ENCODE measurements at places on chromosomes 7 and 10. TPM values are rescaled to one million over a fixed set of nuclear protein-coding genes. Genes with fewer than 3 reads are reported as not detected.

The GLI3 gene
- 9.2 TPM for total RNA-seq

The PRLHR gene
- not detected for total RNA-seq

The CALY gene
- total RNA-seq, result 0.57 TPM

The SLC16A9 gene
- total RNA-seq, result 30.6 TPM

The ITPRID1 gene
- total RNA-seq, result not detected

The OR2A5 gene
- total RNA-seq, result not detected

The TRPV5 gene
- total RNA-seq, result not detected

GRCh38 chr7:4631380-4632179 is 50.5 kb upstream of the FOXK1 start:
- no peaks in the 10 kb centered on the region for H3K27me3 ChIP-seq
- no peak overlapping the region for H3K27ac ChIP-seq
- H3K4me3 ChIP-seq, result no peak overlapping the region
- peak; percentile 65 for DNase-seq
- no peaks in the 10 kb centered on the region for H3K4me1 ChIP-seq

GRCh38 chr10:52121688-52122087 is 192.4 kb upstream of the DKK1 start:
- no peaks in the 10 kb centered on the region for H3K27me3 ChIP-seq
- no peak overlapping the region for H3K4me3 ChIP-seq
- no peak for DNase-seq
- no peaks in the 10 kb centered on the region for H3K4me1 ChIP-seq
- no peaks in the 10 kb centered on the region for H3K36me3 ChIP-seq

GRCh38 chr7:157479326-157479725 is 142.5 kb downstream of the DNAJB6 start:
- no peak overlapping the region for H3K4me3 ChIP-seq
- peak; percentile 59 for DNase-seq
- peaks cover 5% of the 10 kb centered on the region for H3K27me3 ChIP-seq
- H3K4me1 ChIP-seq, result no peaks in the 10 kb centered on the region

- no peak overlapping the region for H3K27ac ChIP-seq
- H3K4me3 ChIP-seq, result no peak overlapping the region
- H3K36me3 ChIP-seq, result no peaks in the 10 kb centered on the region
- no peaks in the 10 kb centered on the region for H3K4me1 ChIP-seq
- no peak for DNase-seq
- H3K27me3 ChIP-seq, result no peaks in the 10 kb centered on the region
These were observed 338.5 kb downstream of the SEMA3D start for GRCh38 chr7:84848219-84848973.

DNA sequence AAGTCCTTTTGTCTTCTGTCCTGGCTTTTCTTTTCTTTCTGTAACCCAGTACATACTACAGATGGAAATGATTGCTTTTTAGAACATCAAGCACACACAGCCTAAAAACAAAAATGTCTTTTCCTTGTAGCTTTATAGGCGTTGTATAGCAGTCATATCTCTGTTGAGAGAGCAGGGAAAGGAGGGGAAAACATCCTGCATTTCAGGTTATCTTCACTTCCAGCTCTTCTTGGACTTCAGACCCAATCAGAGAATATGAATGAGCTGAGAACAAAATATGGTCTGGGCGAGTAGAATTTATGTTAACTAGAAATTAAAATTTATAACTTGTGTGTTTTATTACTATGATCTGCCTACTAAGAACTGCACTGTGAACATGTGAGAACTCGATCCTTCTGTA is 14.7 kb downstream of the TMEM60 start:
- no peak overlapping the region for H3K27ac ChIP-seq
- no peak for DNase-seq
- H3K4me3 ChIP-seq, result no peak overlapping the region
- no peaks in the 10 kb centered on the region for H3K4me1 ChIP-seq
- H3K27me3 ChIP-seq, result no peaks in the 10 kb centered on the region
- H3K36me3 ChIP-seq, result no peaks in the 10 kb centered on the region

GRCh38 chr7:26440233-26441001 is 148.8 kb downstream of the SNX10 start:
- DNase-seq, result no peak
- H3K27ac ChIP-seq, result no peak overlapping the region
- no peak overlapping the region for H3K4me3 ChIP-seq
- no peaks in the 10 kb centered on the region for H3K27me3 ChIP-seq
- H3K36me3 ChIP-seq, result no peaks in the 10 kb centered on the region

GRCh38 chr10:105262666-105263065 is 621.6 kb downstream of the SORCS3 start:
- no peak overlapping the region for H3K27ac ChIP-seq
- H3K36me3 ChIP-seq, result no peaks in the 10 kb centered on the region
- H3K4me3 ChIP-seq, result no peak overlapping the region
- no peaks in the 10 kb centered on the region for H3K4me1 ChIP-seq
- no peak for DNase-seq

- H3K4me3 ChIP-seq, result no peak overlapping the region
- H3K27ac ChIP-seq, result no peak overlapping the region
- DNase-seq, result no peak
- no peaks in the 10 kb centered on the region for H3K27me3 ChIP-seq
- no peaks in the 10 kb centered on the region for H3K4me1 ChIP-seq
These were observed 146.1 kb upstream of the TCF7L2 start for GRCh38 chr10:112803961-112804401.

GRCh38 chr7:16431646-16432424 is 10.5 kb upstream of the CRPPA start:
- no peaks in the 10 kb centered on the region for H3K36me3 ChIP-seq
- no peak for DNase-seq
- no peak overlapping the region for H3K27ac ChIP-seq
- no peaks in the 10 kb centered on the region for H3K27me3 ChIP-seq
- no peak overlapping the region for H3K4me3 ChIP-seq

DNA sequence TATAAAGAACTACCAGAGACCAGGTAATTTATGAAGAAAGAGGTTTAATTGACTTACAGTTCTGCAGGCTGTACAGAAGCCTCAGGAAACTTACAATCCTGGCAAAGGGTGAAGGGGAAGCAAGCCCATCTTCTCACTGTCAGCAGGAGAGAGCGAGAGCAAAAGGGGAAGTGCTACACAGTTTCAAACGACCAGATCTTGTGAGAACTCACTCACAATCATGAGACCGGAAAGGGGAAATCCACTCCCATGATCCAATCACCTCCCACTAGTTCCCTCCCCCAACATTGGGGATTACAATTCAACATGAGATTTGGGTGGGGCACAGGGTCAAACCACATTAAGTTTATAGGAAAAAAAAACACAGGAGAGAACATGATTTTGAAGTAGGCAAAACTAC is 222.1 kb upstream of the SHH start:
- H3K4me3 ChIP-seq, result no peak overlapping the region
- no peaks in the 10 kb centered on the region for H3K4me1 ChIP-seq
- H3K36me3 ChIP-seq, result no peaks in the 10 kb centered on the region
- H3K27ac ChIP-seq, result no peak overlapping the region
- no peak for DNase-seq

- peaks cover 18% of the 10 kb centered on the region for H3K4me1 ChIP-seq
- peak; percentile 99 for DNase-seq
- peak within 1 kb of the TSS; percentile 89 for H3K27ac ChIP-seq
- H3K27me3 ChIP-seq, result no peaks in the 10 kb centered on the region
- peaks cover 24% of the 10 kb centered on the region for H3K36me3 ChIP-seq
These were observed at the start of gene DAGLB for GRCh38 chr7:6447581-6448199. TSS of gene DAGLB (minus strand) at chr7:6447954. CDS start at chr7:6447842, 112 bp downstream.

GRCh38 chr7:3439333-3440030 is 138.4 kb downstream of the SDK1 start:
- no peak overlapping the region for H3K4me3 ChIP-seq
- no peak for DNase-seq
- H3K27ac ChIP-seq, result no peak overlapping the region
- H3K36me3 ChIP-seq, result no peaks in the 10 kb centered on the region
- no peaks in the 10 kb centered on the region for H3K27me3 ChIP-seq
- no peaks in the 10 kb centered on the region for H3K4me1 ChIP-seq

GRCh38 chr10:52359441-52359840 is 45.4 kb downstream of the DKK1 start:
- no peaks in the 10 kb centered on the region for H3K4me1 ChIP-seq
- no peaks in the 10 kb centered on the region for H3K27me3 ChIP-seq
- no peaks in the 10 kb centered on the region for H3K36me3 ChIP-seq
- H3K4me3 ChIP-seq, result no peak overlapping the region

DNA sequence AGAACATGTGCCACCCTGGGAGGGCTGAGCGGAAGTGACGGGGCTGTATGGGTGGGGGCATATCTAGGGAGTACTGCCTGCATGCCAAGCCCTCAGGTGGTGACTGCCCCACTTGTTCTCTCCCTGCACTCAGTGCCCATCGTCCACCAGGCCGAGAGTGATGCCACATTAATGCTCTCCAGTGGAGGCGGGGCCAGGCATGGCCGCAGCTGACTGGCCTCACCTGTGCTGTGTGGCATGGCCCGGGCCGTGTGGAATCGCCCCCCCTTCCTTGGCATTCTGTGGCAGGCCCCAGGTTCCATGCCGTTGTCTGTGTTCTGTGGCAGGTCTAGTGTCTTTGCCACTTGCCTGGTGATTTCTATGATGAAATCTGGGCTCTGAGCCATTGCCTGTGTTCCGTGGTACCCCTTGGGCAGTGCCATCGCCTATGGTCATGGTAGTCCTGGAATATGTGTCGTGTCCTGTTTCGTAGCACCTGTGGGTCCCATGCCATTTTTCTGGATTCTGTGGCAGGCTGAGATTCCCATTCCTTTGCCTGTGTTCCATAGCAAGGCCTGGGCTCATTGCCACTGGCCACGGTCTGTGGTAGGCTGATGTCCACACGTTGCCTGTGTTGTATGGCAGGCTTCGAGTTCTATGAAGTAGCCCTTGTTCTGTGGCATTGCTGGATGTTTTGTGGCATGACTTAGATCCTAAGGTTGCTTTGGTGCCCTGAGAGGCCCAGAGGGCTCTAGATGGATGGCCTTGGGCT is 8.9 kb downstream of the FLNC start:
- H3K36me3 ChIP-seq, result no peaks in the 10 kb centered on the region
- no peak overlapping the region for H3K4me3 ChIP-seq
- no peaks in the 10 kb centered on the region for H3K27me3 ChIP-seq
- no peak overlapping the region for H3K27ac ChIP-seq
- DNase-seq, result no peak

DNA sequence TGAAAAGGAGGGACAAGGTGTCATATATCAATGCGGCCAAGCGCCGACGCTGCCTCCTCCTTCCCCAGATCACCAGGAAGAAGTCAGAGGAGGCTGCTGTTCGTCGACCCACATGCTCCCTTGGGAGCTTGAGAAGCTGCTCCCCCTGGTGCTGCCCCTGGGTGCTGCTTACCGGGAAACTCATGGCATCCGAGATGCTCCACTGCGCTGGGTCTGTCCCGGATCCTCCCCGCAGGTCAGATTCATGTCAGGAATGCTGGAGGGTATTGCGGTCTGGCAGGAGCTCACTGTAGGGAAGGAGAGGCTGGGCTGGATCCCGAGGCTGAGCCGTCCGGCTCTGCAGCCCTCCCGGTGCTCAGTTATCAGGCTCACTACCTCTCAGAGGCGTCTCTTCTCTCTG is 123.7 kb upstream of the FAM20C start:
- no peak overlapping the region for H3K27ac ChIP-seq
- no peaks in the 10 kb centered on the region for H3K27me3 ChIP-seq
- no peak overlapping the region for H3K4me3 ChIP-seq
- H3K4me1 ChIP-seq, result peaks cover 4% of the 10 kb centered on the region
- DNase-seq, result peak; percentile 54
- no peaks in the 10 kb centered on the region for H3K36me3 ChIP-seq

DNA sequence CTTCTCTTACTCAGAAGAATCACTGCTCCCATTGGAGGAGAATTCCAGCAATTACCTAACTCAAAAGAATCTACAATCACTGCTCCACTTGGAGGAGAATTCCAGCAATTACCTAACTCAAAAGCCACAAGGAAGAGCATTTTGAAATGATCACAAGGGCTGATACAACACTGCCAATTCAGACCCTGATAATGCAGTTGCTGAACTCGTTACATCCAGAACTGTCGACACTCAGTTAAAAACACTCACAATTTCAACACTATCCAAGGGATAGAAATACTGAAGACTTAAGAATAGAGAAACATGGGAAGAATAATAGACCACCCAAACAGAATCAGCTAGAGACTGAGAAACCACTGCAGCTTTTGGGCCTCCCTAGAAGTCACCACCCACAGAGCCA is 27.8 kb downstream of the AFAP1L2 start:
- H3K36me3 ChIP-seq, result peaks cover 4% of the 10 kb centered on the region
- H3K27ac ChIP-seq, result peak overlapping the region; percentile 40
- H3K27me3 ChIP-seq, result no peaks in the 10 kb centered on the region

GRCh38 chr10:133239990-133240389 is 2.3 kb downstream of the VENTX start:
- no peak overlapping the region for H3K27ac ChIP-seq
- H3K4me3 ChIP-seq, result no peak overlapping the region
- H3K36me3 ChIP-seq, result no peaks in the 10 kb centered on the region
- no peak for DNase-seq

- peak overlapping the region; percentile 75 for H3K4me3 ChIP-seq
- peak; percentile 51 for DNase-seq
- peaks cover 80% of the 10 kb centered on the region for H3K4me1 ChIP-seq
- no peaks in the 10 kb centered on the region for H3K36me3 ChIP-seq
- no peaks in the 10 kb centered on the region for H3K27me3 ChIP-seq
- peak overlapping the region; percentile 92 for H3K27ac ChIP-seq
These were observed 2.2 kb downstream of the FAM53B start for GRCh38 chr10:124741922-124742412.

GRCh38 chr10:31467791-31468535 is 148.9 kb downstream of the ZEB1 start:
- no peak for DNase-seq
- H3K4me1 ChIP-seq, result no peaks in the 10 kb centered on the region
- H3K4me3 ChIP-seq, result no peak overlapping the region
- no peak overlapping the region for H3K27ac ChIP-seq

DNA sequence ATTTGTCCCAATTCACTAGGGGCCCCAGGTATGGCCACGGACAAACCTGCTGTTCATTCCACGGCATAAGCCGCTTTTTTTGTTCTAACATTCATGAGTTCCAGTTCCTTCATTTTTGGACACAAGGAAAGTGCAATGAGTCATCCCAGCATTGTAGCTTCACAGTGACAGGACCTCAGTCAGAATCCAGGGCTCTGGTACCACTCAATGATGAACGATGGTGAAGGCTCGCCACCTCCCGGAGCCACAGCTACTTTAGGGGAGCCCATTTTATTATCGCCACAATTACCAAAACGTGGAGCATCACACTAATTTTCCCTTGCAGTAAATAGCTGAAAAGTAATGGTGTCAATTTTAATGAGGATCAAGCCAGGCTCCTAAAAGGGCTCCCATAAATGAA is 62.9 kb downstream of the FGFR2 start:
- H3K27me3 ChIP-seq, result no peaks in the 10 kb centered on the region
- H3K4me1 ChIP-seq, result no peaks in the 10 kb centered on the region
- H3K27ac ChIP-seq, result no peak overlapping the region
- H3K4me3 ChIP-seq, result no peak overlapping the region
- no peaks in the 10 kb centered on the region for H3K36me3 ChIP-seq

Data from spleen (tissue), 13 donors.